ENCODE measurements at places on chromosomes 11 and 22.

- no peak for DNase-seq
Observed at GRCh38 chr22:32232191-32232830, 22.8 kb downstream of the SLC5A4 start.

GRCh38 chr11:22349491-22349890 is 11.3 kb downstream of the SLC17A6 start:
- DNase-seq = no peak

GRCh38 chr11:125141686-125142535 is 22.6 kb upstream of the PKNOX2 start:
- DNase-seq = peak; percentile 64

- no peak for DNase-seq
Observed at GRCh38 chr11:95585069-95585751, 204.4 kb downstream of the FAM76B start.

DNA sequence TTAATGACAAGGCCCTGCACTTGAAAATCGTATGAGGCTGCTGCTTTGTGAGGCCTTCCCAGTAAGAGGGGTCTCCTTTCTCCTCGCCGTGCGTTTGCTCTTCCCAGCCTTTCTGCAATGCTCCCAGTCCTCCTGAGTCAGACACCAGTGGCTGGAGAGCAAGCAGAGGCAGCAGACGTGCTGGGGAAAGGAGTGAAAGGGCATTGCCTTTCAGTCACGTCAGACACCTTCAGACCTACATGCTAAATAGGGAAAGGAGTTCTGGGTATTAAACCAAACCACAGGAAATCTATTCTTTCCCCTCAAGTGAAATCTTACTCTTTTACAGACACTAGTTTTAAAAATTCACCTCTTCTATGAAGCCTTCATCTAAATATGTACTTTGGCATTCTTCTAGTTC is 274.8 kb downstream of the NTM start:
- no peak for DNase-seq
